Hair follicle dermal papilla cell (primary cell): ENCODE measurements at places on chromosomes 1 and 21. TPM values are rescaled to one million over a fixed set of nuclear protein-coding genes. Genes with fewer than 3 reads are reported as not detected.

SSR2 gene
- total RNA-seq, result 338 and 351 TPM in 2 replicates

CHI3L2 gene
- 0.49 TPM in 1 of 2 replicates, not detected in the other for total RNA-seq

LINGO4 gene
- not detected in 2 replicates for total RNA-seq

RNF186 gene
- total RNA-seq, result not detected in 2 replicates

MYBPH gene
- total RNA-seq, result not detected in 2 replicates

PADI1 gene
- under 0.01 and 0.12 TPM in 2 replicates for total RNA-seq

HCN3 gene
- total RNA-seq, result 0.97 and 2.1 TPM in 2 replicates

AIRE gene
- total RNA-seq, result not detected in 2 replicates

LEPROT gene
- total RNA-seq, result 83.5 and 89.7 TPM in 2 replicates

COL11A1 gene
- 168 and 264 TPM in 2 replicates for total RNA-seq

OR2W3 gene
- total RNA-seq, result 0.65 and 1.7 TPM in 2 replicates

LRRC8B gene
- 5.5 and 10.0 TPM in 2 replicates for total RNA-seq

OR2L8 gene
- total RNA-seq, result 0.97 TPM in 1 of 2 replicates, not detected in the other

SPRR2G gene
- not detected in 2 replicates for total RNA-seq

OR6K3 gene
- total RNA-seq, result not detected in 2 replicates

OR2M3 gene
- total RNA-seq, result under 0.01 and 0.12 TPM in 2 replicates

ERICH3 gene
- total RNA-seq, result not detected in 2 replicates

OR10R2 gene
- not detected in 2 replicates for total RNA-seq

SLC37A1 gene
- total RNA-seq, result 0.36 and 0.65 TPM in 2 replicates

SLC30A7 gene
- 62.5 and 70.4 TPM in 2 replicates for total RNA-seq

ZNF648 gene
- total RNA-seq, result not detected in 2 replicates

AADACL3 gene
- total RNA-seq, result not detected in 2 replicates

MYBPHL gene
- total RNA-seq, result not detected in 2 replicates

TMEM50A gene
- 94.5 and 106 TPM in 2 replicates for total RNA-seq

OR2L5 gene
- 0.12 and 0.32 TPM in 2 replicates for total RNA-seq

TSACC gene
- total RNA-seq, result 0.36 TPM in 1 of 2 replicates, not detected in the other

CELF3 gene
- not detected in 2 replicates for total RNA-seq

S100A3 gene
- 6.3 and 6.6 TPM in 2 replicates for total RNA-seq

HUNK gene
- 1.2 and 1.8 TPM in 2 replicates for total RNA-seq

HCRTR1 gene
- total RNA-seq, result not detected in 2 replicates

RPE65 gene
- not detected in 2 replicates for total RNA-seq

PADI2 gene
- total RNA-seq, result 0.32 and 1.2 TPM in 2 replicates

OR2T11 gene
- not detected in 2 replicates for total RNA-seq

C1orf216 gene
- 28.6 and 29.9 TPM in 2 replicates for total RNA-seq

SPRR5 gene
- total RNA-seq, result not detected in 2 replicates

CFAP45 gene
- total RNA-seq, result 0.12 and 0.16 TPM in 2 replicates

CFHR5 gene
- not detected in 2 replicates for total RNA-seq

KLHDC9 gene
- total RNA-seq, result 0.65 and 2.2 TPM in 2 replicates

NDUFS2 gene
- total RNA-seq, result 80.5 and 94.1 TPM in 2 replicates

EDARADD gene
- 0.49 and 0.65 TPM in 2 replicates for total RNA-seq

PADI4 gene
- not detected in 2 replicates for total RNA-seq

SAMSN1 gene
- not detected in 2 replicates for total RNA-seq

UBASH3A gene
- total RNA-seq, result not detected in 2 replicates

SIKE1 gene
- 42.1 and 59.7 TPM in 2 replicates for total RNA-seq
